ENCODE measurements at places on chromosomes 16 and 17. TPM values are rescaled to one million over a fixed set of nuclear protein-coding genes. Genes with fewer than 3 reads are reported as not detected.

- no peak for DNase-seq
Observed at GRCh38 chr16:77234611-77235010, 35.4 kb downstream of the SYCE1L start.

DNA sequence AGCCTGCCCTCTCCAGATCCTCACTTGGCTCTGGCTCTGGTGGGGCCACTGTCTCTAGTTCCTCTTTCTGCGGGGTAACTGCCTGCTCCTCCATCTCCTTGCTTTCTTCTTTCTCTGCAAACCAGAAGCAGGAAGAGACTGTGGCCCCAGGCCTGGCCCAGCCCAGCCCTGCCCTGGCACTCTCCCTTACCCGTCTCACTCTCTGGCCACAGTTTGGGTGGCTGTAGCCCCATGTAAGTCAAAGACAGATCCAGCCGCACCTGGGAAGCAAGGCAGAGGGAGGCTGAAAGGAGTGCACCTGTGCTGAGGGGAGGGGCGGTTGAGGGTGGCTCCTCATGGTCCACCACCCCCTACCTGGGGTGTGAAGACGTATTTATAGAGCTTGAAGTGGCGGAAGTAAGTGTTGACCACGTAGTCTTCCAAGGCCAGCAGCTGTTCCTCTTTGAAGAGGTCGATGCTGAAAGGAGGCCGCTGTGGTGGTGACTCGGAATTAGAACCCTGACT lies 2.8 kb downstream of the CFAP119 start:
- no peak for DNase-seq

DNA sequence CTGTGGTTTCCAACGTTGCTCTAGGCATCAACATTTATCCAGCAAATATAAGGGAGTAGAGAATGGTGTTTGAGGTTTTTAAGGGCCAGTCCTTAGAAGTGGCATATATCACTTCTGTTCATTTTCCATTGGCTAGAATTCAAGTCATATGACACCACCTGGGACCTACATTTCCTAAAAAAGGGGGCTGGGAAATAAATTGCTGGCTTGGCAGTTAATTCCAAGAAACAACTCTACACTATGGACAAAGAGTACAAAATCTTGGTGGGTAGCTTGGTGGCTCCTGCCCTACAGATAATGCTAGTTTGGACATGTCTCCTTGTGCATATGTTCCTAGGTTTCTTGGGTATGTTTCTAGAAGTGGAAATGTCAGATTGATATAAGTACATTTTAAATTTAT lies 7.6 kb downstream of the PPM1E start:
- no peak for DNase-seq

DNA sequence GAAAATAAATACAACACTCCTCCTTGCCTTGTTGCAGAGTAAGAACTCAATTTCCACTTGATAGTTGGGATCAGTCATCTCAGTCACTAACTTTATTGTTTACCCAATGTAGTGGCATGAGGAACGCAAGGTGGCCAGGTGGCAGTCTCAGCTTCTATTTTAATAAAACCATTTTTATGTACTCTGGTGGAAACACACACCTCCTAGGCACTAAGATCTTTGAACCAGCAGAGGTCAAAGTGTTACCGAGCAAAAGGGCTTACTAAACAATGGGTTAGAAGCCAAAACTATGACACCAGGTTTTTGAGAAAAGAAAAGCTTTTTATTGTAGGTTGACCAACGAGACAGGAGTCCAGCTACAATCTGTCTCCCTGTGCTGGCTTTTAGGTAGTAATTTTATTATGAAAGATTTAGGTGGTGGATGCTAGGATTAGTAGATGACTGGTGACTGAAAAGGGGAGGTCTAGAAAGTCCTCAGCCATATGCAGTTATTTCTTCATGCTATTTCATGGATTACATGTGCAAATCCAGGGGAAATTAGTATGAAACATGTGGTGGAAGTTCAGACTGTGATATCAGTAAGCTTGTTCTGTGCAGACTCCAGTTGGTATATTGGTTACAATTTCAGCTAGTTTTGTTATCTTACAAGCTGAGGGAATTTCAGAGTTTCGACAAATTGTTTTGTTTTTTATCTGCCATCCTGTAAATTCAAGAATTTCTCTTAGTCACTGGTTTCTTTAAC lies 122.3 kb downstream of the PCTP start:
- no peak for DNase-seq

DNA sequence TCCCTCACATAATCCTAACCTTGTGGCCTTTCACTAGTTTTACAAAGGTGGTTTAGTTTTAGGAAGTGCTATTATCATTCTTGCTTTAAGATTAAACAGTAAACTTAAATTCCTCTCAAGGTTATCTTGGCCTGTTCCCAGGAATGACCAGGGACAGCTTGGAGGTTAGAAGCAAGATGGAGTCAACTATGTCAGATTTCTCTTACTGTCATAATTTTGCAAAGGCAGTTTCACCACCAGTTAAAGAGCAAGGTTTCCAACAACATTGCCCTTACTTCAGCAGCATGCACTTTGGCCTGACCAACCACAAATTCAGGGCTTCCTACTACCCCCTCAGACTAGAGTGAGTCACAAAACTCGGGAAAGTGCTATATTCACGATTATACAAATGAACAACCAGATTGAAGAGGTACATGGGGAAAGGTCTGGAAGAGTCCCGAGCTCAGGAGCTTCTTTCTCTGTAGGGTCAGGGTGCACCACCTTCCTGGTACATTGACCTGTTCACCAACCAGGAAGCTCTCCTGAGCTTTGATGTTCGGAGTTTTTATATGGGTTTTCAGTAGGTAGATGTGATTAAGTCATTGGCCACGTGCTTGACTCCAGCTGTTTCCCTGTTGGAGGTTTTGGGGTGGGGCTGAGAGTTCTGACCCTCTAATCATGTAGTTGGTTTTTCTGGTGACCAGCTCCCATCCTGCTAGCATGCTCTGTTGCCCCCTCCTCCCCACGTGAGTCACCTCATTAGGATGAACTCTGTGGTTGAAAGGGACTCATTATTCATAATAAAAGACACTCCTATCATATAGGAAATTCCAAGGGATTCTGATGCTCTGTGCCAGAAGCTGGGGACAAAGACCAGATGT lies 19.4 kb downstream of the RHOT1 start:
- no peak for DNase-seq

DNA sequence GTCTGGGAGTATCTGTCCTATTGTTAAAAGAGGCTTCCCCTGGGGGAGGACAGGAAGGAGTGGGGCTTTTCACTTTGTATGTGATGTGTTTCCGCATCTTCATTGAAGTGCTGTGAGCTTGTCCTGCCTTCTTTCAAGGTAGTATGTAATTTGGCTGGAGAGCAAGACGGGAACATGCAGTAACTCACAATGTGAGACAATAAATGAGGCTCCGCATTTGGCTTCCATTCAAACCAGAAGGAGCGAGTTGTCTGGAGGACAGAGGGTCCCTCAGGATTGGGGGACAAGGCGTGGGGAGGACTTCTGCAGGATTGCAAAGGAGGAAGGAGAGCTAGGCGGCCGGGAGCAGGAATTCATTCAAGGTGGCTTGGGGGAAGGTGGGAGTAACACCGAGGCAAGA lies 203.5 kb downstream of the RBFOX3 start:
- DNase-seq = no peak

The KCNG4 gene
- total RNA-seq = not detected

DNA sequence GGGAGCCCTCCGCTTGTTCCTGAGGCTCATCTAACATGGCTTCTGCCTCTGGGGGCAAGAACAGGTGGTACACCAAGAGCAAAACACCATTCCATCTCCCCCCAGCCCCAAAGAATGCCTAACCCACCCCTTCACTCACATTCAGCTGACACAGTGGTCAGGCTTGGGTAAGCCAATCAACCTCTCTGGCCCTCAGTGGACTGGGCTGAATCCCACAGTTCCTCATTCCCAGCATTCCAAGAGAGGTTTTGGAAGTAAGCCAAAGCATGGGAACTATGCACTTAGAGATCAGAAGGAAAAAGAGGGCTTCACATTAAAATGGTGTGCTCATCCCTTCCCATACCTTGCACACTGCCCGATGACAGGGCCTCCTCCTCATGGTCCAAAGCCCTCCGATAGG lies 7.8 kb downstream of the PIGS start:
- DNase-seq = no peak

DNA sequence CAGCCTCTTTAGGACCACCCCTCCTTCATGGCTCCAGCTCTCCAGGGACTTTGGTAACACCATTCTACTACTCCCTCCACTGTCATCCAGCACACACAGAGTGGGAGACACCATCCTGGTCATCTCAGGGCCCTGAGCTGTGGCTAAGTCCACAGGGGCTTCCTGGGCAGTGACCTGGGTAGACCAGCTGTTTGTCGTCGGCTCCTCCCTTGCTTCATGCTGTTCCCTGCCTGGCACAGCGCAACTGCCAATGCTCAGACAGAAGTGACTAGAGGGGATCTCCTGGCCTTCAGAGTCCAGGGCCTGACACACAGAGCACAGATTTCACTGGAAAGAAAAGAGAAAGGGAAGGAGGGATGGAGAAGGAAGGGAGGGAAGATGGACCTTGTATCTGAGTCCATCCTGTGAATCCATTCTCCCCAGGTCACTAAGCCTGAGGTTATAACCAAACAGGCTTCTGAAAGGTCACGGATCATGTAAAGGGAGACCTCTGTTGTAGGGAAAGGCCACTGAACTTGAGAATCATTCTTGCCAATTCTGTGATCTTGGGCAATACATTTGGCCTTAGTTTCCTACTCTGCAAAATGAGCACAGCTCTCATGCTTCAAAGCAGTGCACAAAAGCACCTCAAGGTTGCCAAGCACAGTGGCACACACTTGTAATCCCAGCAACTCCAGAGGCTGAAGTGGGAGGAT lies 18.5 kb upstream of the PHB1 start:
- no peak for DNase-seq

The MYH2 gene
- not detected for total RNA-seq

DNA sequence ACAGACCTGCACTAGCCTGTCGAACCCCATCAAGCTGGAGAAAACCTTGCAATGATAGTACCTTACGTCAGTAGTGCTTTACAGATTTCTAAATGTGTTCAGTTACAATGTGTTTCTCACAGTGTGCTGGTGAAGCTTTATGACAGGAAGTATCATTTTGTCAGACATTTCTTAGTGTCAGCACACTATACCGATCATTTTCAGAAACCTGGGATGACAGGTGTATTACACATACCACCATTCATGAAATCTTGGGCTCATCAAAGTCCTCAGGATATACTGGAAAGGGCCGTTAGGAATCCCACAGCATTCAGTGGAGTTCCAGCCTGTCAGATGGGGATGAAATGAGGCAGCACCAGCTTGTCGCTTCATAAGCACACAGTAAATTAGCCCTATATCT lies 27.3 kb downstream of the TTC19 start:
- no peak for DNase-seq

GRCh38 chr16:89482817-89483205 lies 7.5 kb downstream of the ANKRD11 start:
- DNase-seq = no peak

GRCh38 chr16:31238041-31238440 lies 21.1 kb upstream of the PYDC1 start:
- no peak for DNase-seq

DNA sequence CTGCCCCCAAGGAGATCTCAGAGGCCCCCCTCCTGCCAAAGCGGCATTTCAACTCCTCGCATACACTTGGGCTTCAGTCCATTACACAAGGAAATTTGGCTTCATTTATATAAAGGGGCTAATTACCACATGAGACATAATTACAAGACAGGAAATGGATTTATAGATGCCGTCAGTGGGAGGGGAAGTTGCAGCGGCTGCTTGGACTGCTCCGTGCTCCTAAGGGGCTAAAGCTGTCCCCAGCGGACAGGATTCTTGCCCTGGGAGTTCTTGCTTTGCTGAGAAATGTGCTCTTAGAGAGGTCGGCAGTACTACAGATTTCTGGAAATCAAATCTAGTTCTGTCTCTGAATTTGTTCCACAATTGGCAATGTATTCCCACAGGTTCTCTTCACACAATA lies 57.2 kb upstream of the NLK start:
- no peak for DNase-seq

GRCh38 chr17:33438139-33438538 lies 145.0 kb upstream of the ASIC2 start:
- DNase-seq = no peak

GRCh38 chr17:67090341-67090740 lies 46.0 kb downstream of the CACNG1 start:
- DNase-seq = no peak

DNA sequence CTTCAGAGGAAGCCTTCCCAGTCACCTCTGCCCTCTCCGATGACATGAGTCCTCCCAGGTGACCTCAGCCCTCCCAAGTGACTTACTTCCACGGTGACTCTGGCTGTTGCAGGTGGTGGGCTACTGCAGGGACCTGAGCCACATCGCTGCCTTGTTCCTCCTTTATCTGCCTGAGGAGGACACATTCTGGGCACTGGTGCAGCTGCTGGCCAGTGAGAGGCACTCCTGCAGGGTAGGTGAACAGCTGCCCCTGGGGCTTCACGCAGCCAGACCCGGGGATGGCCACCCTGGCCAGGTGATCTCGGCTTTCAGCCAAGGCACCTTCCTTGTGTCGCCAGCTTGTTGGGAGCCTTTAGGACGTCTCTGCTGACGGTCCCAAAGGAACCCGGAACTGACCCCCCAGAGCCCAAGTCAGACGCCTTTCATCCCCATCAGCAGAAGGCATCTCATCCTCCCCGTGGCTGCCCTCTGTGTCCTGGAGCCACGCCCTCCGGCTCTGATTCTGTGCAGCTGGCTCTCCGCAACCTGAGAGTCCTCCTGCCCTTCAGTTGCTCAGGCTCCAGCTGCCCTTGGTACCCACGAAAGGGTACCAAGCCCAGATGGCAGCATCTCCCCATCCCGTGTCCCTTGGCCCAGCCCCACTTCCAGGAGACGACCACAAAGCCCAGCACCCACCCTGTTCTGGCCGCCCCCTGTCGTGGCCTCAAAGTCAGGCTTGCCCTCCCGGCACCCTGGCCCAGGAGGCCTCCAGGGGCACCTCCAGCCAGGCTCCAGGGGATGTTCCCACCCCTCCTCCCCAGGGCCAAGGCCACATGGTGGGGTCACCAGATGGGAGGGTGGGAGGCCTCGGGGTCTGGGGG lies 81.7 kb downstream of the GOSR1 start:
- no peak for DNase-seq

The IL34 gene
- not detected for total RNA-seq

DNA sequence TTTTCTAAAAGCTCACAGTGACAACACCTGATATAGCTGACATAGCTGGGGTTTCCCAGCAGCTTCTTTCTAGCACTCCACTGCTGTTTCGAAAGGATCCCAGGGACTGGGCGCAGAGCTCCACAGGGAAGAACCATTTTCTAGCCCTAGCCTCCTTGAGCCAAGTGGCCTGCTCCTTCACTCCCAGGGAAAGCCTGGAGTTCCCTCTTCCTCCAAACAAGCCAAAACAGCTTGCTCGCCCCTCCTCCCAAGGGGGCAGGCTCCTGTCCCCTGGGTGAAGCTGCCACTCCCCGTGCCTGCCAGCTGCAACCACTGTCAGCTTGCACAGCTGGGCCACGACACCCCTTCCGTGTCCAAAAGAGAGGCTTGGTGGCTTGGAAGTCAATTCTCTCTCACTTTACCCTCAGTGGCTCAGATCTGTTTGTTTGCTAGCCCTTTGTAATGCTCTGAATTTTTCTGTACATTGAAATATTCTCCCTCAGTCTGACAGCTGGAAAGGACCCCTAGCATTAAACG lies 59.8 kb downstream of the CYTH1 start:
- peak; percentile 56 for DNase-seq

The PMP22 gene
- total RNA-seq = not detected

- DNase-seq = peak; percentile 61
Observed at GRCh38 chr16:813204-813915, 12.8 kb upstream of the GNG13 start.

The PPL gene
- not detected for total RNA-seq

The WWOX gene
- total RNA-seq = 20.2 TPM

GRCh38 chr16:63652091-63652490 lies 1469.8 kb downstream of the CDH11 start:
- no peak for DNase-seq

The CD300LB gene
- not detected for total RNA-seq

GRCh38 chr16:28213396-28213795 lies 1.6 kb upstream of the XPO6 start:
- no peak for DNase-seq

The CDK10 gene
- 158 TPM for total RNA-seq

The TXNDC17 gene
- total RNA-seq = 71.4 TPM

Data from activated naive CD4-positive, alpha-beta T cell treated with anti-CD3 and anti-CD28 coated beads for 36 hours (primary cell).